ENCODE measurements at places on chromosomes 13 and 19.

GRCh38 chr13:30112602-30113435, 194.5 kb downstream of the KATNAL1 start:
- DNase-seq, result peak; percentile 65

DNA sequence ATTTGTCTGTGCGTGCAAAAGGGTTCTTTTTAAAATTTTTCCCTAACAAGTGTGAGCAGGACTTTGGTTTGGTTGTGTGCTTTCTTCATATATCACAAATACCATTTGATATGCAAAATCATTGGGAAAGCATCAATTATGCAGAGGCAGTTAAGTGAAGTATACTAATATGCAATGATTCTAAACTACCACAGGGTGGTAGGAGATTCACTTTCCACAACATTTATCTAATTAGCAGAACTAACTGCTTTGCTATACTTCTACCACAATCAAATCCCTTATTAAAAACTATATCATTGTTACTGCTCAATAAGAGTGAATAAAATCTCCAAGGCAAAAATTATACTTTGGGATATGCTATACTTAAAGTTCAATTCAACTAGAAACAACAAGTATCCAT, 2738.9 kb upstream of the PCDH20 start:
- no peak for DNase-seq

DNA sequence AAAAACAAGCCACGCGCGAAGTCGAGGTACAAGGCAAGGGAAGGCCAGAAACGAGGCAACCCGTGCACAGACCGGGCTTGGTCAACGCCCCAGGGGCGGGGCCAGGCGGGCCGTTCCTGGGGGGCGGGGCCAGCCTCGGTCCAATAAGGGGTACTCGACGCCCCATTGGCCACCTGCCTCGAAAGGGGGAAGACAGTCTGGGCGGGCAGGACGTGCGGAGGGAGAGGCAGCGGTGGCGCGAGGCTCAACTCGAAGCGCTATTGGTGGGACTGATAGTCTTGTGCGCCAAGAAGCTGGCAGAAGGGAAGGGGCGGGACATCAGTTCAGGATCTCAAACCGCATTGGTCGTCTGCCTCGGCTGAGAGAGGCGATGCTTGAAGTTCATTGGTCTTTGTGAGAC, at the start of gene LYPD4:
Gene LYPD4, minus strand, starts transcription at position 83 of the 400 bp plus-strand sequence. CDS start 5,398 bp downstream, outside the sequence.
- no peak for DNase-seq

GRCh38 chr13:104085611-104086010, 1019.4 kb upstream of the SLC10A2 start:
- no peak for DNase-seq

GRCh38 chr13:113625965-113626721, 31.9 kb downstream of the ATP4B start:
- DNase-seq, result no peak

DNA sequence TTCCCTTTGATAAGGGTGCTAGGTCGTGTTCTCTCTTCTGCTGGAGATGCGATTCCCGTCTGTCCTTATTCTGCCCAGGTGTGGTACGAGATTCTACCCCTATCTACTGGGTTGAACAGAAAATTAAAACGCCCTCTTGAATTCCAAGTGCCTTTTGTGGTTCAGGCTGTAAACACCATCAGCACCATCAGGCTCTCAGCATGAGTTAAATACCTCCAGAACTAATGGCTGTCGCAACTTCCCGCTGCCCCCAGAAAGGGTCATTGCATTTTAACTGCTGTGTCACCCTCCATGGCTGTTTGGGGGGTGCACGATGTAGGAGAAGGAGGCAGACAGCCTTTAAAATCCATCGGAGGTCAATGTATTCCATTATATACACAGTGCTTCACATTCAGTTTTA, 177.4 kb downstream of the OXGR1 start:
- DNase-seq, result no peak

GRCh38 chr13:80448725-80449124, 107.8 kb upstream of the SPRY2 start:
- DNase-seq, result no peak

DNA sequence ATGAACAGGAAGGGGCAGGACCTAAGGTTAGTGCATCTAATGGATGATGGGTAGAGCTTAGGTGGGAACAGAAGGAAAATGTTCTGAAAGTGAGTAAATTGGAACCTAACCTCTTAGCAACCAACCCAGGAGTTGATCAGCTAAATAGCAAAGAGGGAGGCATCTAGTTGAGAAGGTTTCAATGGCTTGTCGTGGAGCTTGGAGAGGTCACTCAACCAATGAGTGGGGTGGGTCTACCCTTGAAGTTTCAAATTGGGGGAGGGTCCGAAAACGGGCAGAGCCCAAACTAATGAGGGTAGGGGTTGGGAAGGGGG, 5.7 kb upstream of the SHKBP1 start:
- no peak for DNase-seq

DNA sequence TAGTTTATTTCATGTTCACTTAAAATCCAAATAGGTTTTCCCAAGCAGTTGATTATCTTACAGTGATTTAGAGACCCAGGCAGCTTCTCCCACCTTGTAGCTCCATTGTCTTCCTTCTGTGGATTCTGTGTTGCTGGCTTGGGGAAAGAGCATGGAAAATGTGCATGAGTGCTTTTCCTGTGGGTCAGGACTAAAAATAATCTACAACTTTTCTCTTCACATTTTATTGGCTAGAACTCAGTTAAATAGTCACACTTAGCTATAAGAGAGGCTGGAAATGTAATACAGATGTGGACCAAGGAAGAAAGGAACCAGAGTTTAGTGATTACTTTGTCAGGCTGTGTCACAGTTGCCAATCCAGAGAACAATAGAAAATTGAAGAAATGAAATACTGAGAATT, 198.8 kb downstream of the NBEA start:
- DNase-seq, result no peak

- peak; percentile 44 for DNase-seq
Measured at GRCh38 chr19:3606690-3607289, at the start of gene TBXA2R. Gene TBXA2R (minus strand): TSS chr19:3606875. CDS start chr19:3600634, 6,241 bp downstream.

- no peak for DNase-seq
Measured at GRCh38 chr13:32821149-32821688, 195.0 kb upstream of the KL start.

DNA sequence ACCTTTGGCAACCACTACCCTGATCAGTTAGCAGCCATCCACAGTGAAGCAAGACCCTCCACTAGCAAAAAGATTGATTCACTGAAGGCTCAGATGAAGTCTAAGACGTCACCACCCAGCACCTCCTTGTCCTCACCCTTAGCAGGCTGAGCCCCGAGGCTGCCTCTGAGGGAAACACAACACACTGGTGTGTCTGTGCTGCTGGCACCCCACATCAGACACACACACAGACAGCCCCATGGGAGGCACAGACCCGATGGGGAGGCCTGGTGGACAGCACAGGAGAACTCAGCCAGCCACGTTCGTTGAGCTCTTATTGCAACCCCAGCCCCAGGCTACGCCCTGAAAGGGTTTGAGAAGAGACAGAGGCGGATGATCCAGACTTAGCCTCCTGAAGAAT, 94.7 kb downstream of the ZDHHC20 start:
- no peak for DNase-seq

DNA sequence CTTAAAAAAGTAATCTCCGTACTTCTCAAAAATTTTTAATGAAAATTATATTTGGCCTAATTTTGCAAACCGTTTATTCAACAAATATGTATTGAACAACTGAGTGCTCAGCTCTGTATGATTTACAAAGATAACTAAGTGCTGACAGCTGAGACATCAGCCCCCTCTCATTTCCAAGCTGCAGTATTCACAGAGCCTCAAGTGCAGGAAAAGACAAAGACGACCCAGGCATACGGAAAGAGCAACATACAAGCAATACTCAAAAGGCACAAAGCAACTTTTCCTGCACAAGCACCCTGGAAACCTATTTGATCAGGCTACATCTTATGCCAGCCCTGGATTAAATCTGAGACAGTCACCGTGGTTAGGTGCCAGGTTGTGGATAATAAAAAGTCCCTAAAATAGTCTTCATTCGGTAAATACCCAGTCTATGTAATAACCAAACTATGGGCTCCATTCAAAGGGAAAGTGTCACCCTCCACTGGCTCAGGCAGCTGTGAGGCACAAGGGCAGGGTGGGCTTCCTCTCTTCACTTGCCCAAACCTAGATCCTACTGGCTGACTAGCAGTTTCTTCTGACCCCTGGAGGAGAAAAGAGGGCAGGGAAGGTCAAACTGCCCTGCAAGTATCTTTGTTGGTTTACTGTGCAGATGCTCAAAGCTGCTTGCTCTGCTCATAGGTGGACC, 65.5 kb downstream of the TBC1D4 start:
- DNase-seq, result no peak

DNA sequence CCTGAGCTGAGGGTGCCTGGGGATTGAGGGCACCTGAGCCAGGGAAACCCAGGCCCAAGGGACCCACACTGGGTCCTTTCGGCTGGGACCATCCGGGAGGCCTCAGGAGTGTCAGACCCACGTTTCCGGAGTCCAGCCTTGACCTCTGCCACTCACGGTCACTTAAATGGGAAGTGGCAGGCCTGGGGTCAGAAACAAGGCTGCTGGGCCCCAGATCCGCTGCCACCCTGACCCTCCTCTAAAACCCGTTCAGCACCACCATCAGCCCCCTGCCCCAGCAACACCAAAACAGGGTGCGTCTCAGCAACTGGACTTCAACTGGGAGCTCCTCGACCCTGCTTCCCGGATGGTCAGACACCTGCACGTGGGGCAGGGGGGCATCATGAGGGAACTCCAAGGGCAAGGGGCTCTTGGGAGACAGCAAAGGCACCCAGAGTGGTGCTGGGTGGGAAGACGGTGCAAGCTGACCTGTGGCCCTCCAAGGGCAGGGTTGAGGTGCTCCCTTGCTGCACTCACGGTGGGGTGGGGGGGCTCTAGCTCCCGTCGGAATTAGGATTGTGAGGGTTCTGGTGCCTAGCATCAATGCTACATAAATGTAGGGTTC, 1.2 kb upstream of the PLPP2 start:
- DNase-seq, result no peak

DNA sequence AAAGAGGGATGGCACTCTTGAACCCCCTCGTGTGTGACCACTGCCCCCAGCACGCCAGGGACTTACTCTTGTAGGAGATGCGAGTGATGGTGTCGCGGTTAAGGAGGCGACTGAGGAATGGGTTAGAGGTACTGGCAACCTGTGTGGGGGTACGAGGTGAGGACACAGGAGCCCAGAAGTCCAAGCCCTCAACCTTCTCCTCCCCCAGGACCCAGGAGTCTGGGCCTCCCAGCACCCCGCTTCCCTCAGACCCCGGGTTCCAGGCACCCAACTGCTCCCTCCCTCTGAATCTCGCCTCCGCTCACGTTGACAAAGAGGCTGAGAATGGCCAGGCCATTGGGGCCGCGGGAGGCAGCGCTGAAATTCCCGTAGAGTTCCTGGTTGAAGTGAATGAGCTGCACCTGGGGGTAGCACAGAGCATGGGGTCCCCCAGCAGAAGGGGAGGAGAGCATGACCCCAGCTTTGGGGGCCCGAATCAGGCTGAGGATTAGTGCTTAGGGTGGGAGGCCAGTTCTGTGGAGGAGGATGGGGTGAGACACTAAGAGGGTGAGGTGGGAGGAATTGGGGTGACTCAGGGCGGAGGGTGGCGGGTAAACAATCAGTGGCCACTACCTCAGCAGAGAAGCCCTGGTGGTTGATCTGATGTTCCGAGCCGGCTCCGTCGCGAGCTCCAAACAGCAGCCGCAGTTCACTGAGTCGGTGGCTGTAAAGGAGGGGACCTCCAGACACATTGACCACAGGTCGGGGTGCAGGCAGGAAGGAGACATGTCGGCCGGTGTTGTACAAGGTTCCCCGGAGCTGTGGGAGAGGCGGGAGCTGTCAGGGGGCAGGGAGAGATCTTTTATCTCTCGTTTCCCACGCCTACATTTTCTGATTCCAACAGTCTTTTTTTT, 2.5 kb upstream of the DBP start:
- no peak for DNase-seq

DNA sequence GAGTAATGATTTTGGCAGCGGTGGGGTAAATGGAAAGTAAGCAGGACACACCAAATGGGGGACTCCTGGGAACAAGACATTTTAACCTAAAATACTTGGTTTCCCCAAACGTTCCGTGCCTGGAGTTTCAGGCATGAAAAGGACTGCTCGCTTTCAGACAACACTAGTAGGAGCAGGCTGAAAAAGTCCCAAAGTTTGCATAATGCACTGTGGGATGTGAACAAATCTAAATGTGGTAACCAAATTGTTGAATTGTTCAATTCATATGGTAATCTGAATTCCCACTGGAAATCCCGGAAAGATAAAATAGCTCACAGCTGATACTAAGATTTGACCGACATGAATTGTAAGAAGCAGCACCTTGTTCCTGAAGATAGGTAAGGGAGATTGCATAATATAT, 467.2 kb upstream of the ARGLU1 start:
- no peak for DNase-seq

- DNase-seq, result no peak
Measured at GRCh38 chr13:30520571-30520970, 54.8 kb upstream of the HMGB1 start.

DNA sequence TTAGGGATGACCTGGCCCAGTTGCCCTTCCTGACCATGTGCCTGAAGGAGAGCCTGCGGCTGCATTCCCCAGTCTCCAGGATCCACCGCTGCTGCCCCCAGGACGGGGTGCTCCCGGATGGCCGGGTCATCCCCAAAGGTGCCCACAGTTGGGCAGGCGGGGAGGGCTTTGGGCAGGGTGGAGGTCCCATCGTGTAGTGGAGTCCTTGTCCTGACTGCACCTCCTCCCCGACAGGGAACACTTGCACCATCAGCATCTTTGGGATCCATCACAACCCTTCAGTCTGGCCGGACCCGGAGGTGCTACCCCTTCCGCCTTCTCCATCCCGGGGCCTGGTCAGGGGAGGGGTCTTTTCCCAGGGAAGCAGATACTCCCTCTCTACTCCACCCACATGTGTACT, 31.7 kb upstream of the CYP4F8 start:
- no peak for DNase-seq

DNA sequence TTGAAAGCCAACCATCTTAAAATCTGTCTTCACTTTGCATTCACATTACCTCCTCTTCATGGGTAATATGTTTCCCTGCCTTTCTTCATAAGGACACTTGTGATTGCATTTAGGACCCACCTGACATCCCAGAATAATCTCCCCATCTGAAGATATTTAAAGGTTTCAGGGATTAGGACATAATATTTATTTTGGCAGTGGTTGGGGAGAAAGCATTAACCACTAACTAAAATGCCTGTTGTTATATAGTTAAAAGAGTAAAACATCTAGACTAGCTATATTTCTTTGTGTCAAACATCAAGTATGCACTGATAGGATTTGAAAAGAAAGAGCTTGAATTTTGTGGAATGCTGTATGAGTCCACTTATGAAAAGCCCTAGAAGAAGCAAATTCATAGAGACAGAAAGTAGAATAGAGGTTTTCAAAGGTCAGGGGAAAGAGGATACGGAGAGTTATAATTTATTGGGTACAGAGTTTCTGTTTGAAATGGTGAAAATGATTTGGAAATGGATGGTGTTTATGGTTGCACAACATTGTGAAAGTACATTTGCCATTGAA, 457.7 kb upstream of the SPRY2 start:
- no peak for DNase-seq
